Stimulated activated CD8-positive, alpha-beta memory T cell treated with anti-CD3 and anti-CD28 coated beads, Interleukin-15, amount 100 ng/mL, for 1 hour (primary cell): ENCODE measurements at places on chromosomes 6 and 20.

DNA sequence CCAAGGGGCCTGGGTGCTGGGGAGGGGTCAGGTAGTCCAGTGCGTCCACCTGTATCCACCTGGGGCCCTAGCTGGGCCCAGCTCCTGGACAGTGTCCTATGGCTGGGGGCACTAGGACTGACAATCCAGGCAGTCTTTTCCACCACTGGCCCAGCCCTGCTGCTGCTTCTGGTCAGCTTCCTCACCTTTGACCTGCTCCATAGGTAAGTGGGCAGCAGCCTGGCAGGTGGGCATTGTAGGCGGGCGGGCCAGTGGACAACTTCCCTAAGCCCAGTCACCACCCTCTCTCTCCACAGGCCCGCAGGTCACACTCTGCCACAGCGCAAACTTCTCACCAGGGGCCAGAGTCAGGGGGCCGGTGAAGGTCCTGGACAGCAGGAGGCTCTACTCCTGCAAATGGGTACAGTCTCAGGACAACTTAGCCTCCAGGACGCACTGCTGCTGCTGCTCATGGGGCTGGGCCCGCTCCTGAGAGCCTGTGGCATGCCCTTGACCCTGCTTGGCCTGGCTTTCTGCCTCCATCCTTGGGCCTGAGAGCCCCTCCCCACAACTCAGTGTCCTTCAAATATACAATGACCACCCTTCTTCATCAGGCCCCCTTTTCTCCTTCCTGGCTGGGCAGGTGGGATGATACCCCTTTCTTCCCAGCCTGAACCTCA is 584 bp downstream of the C20orf141 start:
- DNase-seq: no peak

GRCh38 chr20:41068806-41069205 is 40.2 kb downstream of the TOP1 start:
- no peak for DNase-seq

- no peak for DNase-seq
These were observed 127.3 kb downstream of the TENT5A start for GRCh38 chr6:81625216-81625615.

DNA sequence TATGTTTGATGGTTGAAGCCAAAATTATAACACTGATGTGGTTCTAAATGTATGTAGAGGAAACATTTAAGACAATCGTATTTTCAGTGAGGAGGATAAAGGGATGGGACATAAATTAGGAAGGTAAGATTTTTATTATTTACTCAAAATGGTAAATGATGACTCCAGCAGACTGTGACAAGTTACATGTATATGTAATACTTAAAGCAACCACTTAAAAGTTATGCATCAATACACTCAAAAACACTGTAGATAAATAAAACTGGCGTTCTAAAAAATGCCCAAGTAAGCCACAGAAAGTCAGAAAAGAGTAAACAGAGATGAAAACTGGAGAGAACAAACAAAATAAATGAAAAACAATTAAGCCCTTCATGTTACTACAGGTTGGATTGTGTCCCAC is 18.7 kb downstream of the HLA-DMB start:
- no peak for DNase-seq

GRCh38 chr20:39627765-39628164 is 665.6 kb downstream of the DHX35 start:
- DNase-seq: no peak

DNA sequence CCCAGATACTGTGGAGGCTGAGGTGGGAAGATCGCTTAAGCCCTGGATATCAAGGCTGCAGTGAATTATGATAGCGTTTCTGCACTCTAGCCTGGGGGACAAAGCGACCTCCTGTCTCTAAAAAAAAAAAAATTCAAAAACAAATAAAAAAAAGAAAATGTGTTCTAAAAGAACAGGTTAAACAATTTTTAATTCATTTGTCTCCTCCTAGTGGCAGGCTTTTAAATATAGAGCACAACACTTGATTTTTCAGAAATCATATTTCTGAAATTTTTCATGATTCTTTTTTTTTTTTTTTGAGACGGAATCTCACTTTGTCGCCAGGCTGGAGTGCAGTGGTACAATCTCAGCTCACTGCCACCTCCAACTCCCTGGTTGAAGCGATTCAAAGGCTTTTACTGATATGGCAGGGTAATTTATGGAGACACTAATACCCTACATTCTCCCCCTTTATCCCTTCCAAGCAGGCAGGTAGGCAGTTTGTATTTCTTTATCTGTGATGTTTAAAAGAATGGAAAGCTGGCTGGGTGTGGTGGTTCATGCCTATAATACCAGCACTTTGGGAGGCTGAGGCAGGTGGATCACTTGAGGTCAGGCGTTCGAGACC is 8.7 kb upstream of the GTF3C6 start:
- DNase-seq: no peak

DNA sequence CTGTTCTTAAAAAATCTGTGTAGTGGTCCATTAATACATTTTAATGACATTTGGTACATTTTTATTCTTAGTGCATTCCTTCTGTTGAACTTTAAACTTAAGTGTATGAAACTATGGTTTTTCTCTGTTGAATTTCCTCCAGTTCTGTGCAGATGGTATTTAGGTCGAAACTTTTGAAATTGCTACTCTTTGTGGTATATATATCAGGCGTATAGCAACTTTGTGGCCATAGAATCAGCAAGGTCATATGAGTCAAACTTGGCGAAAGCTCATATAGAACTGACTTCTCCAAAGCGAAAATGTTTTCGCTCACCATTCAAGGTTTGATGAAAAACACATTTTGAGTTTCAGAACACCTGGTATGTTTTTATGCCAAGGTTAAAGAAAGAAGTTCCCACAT is 93.7 kb downstream of the MAP3K4 start:
- DNase-seq: no peak

GRCh38 chr6:3073382-3073781 is 5.1 kb downstream of the RIPK1 start:
- no peak for DNase-seq

- no peak for DNase-seq
These were observed 4.4 kb downstream of the FOXA2 start for GRCh38 chr20:22579711-22580697.
